ENCODE measurements at places on chromosomes 7 and 10. TPM values are rescaled to one million over a fixed set of nuclear protein-coding genes. Genes with fewer than 3 reads are reported as not detected.

Gene OR2A42
- not detected for total RNA-seq

Gene AHR
- 38.6 TPM for total RNA-seq

Gene TMEM176B
- not detected for total RNA-seq

Gene GPR26
- not detected for total RNA-seq

Gene PLXNA4
- total RNA-seq = 10.6 TPM

Gene PNLIP
- not detected for total RNA-seq

Data from T-helper 2 cell treated with Interferon-gamma antibody and Interleukin-4, amounts not matched to agents 100 ng/mL and 5 ng/mL, for 36 hours (primary cell).